ENCODE measurements at places on chromosomes 3 and 15. TPM values are rescaled to one million over a fixed set of nuclear protein-coding genes. Genes with fewer than 3 reads are reported as not detected.

SPINK8 gene
- total RNA-seq, result not detected

LRRK1 gene
- 21.6 TPM for total RNA-seq

MESP2 gene
- total RNA-seq, result 0.20 TPM

BCHE gene
- total RNA-seq, result not detected

ZMAT3 gene
- total RNA-seq, result 12.1 TPM

TMEM45A gene
- 5.0 TPM for total RNA-seq

- no peak overlapping the region for H3K27ac ChIP-seq
- no peak for DNase-seq
- H3K27me3 ChIP-seq, result no peaks in the 10 kb centered on the region
- no peaks in the 10 kb centered on the region for H3K36me3 ChIP-seq
Measured at GRCh38 chr15:83474578-83474977, 27.4 kb downstream of the SH3GL3 start.

- H3K4me3 ChIP-seq, result peak overlapping the region; percentile 84
- H3K27ac ChIP-seq, result peak overlapping the region; percentile 84
- peaks cover 14% of the 10 kb centered on the region for H3K36me3 ChIP-seq
- peaks cover 31% of the 10 kb centered on the region for H3K4me1 ChIP-seq
- DNase-seq, result no peak
Measured at GRCh38 chr15:79310612-79310984, 314 bp upstream of the TMED3 start.

- H3K4me1 ChIP-seq, result no peaks in the 10 kb centered on the region
- no peak overlapping the region for H3K27ac ChIP-seq
Measured at GRCh38 chr3:14278265-14278798, 99.7 kb downstream of the LSM3 start.

Measured in HCT116 (cell line).